GM23248 (cell line): ENCODE measurements at places on chromosomes 6 and 20. TPM values are rescaled to one million over a fixed set of nuclear protein-coding genes. Genes with fewer than 3 reads are reported as not detected.

NKX2-2 gene
- not detected in 2 replicates for total RNA-seq

SERAC1 gene
- total RNA-seq = 10.5 and 10.8 TPM in 2 replicates

ANGPT4 gene
- total RNA-seq = not detected in 2 replicates

MAS1 gene
- total RNA-seq = not detected in 2 replicates

SPDEF gene
- not detected in 2 replicates for total RNA-seq

FOXQ1 gene
- total RNA-seq = under 0.01 TPM in 1 of 2 replicates, not detected in the other

DNA sequence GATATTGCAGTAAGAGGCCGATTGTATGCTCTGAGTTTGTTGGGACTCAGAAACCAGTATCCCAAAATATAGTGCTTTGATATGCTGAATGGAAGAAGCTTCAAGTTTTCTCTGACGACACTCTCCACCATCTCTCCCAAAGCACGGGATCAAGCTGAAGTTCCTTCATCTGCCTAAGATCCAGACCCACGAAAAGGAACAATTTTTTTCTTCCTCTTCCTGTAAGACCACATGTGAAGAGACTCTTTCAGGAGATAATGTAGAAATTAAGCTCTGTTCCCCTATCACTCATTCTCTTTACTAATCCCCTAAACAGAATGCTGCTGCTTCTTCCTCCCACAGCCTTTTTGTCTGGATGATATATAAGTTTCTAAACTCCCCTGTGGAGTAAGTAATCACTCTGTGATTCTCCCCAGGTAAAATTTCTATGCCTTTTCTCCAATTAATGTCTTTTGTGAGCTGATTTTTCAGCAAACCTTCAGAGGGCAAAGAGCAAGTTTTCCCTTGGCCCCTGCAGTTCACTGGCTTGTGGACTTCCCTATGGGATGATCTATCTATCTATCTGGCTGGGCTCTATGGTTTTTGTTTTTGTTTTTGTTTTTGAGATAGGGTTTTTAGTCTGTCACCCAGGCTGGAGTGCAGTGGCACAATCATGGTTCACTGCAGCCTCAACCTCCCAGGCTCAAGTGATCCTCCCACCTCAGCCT, 13.5 kb upstream of the PNRC1 start:
- DNase-seq = no peak

DNA sequence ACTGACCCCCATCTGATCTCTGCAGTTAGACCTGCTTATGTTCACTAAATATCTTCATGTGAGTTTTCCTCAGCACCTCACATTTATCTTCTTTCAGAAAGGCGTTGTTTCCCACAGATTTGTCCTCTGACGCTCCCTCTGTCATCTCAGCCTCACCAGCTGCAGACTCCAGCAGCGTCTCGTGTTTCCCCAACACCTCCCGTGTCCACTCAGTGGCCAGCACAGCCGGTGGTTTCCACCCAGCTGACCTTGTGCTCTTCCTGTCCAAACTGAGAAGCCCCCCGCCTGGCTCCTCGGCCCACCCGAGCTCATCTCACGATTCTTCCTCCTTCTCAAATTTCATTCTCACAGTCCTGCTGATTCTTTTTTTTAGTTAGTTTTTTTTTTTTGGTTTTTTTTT, 12.5 kb downstream of the ERMARD start:
- DNase-seq = no peak

DNA sequence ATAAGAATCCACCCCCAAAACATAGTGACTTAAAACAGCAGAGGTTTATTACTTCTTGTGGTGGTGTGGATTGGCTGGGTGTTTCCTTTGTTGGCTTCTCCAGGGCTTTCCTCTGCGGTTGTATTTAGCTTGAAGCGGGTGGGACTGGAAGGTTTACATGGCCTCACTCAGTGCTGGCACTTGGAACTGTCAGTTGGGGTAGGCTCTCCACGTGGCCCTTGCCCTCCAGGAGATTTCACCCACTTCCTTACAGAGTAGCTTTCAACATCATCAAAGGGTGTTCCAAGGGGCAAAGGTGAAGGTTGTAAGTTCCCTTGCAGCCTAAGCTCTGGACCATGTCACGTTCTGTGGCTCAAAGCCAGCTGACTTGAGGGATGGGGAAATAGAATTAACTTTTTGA, 32.5 kb upstream of the NKX2-2 start:
- DNase-seq = no peak

- no peak for DNase-seq
Observed at GRCh38 chr6:111563581-111563980, 42.1 kb downstream of the TRAF3IP2 start.

- no peak for DNase-seq
Observed at GRCh38 chr20:48141660-48142515, 356.6 kb upstream of the SULF2 start.

DNA sequence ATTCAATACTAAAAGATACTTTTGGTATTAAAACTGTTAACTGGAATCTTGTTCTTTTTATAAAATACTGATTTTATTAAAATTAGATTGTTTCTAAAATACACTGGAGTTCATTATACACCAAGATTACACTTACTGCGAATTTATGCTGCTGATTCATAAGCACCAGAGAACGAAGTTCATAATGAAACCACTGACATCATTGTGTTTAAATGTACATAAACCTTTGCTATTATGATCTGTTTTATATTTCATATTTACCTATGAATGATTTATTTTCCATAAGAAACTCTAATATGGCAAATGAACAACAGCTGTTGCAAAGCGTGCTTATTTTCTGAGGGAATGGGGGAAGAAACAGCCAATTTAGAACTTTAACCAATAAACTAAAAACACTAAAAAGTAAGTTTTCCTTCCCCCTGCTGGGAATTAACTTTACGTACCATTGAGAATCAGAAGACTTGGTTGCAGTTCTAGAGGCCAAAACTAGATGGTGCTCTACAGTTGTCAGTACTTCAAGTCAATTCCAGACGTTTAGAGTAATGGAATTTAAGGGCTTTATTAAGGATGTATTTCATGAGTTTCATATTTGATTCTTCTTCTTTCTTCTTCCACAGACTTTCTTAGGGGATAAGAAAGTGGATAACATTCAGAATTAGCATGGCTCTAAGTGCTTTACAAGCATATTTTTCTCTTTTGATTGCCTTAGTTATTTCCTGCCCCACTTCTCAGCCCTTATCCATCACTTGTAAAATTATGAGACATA, 30.8 kb upstream of the COL19A1 start:
- peak; percentile 72 for DNase-seq

DNA sequence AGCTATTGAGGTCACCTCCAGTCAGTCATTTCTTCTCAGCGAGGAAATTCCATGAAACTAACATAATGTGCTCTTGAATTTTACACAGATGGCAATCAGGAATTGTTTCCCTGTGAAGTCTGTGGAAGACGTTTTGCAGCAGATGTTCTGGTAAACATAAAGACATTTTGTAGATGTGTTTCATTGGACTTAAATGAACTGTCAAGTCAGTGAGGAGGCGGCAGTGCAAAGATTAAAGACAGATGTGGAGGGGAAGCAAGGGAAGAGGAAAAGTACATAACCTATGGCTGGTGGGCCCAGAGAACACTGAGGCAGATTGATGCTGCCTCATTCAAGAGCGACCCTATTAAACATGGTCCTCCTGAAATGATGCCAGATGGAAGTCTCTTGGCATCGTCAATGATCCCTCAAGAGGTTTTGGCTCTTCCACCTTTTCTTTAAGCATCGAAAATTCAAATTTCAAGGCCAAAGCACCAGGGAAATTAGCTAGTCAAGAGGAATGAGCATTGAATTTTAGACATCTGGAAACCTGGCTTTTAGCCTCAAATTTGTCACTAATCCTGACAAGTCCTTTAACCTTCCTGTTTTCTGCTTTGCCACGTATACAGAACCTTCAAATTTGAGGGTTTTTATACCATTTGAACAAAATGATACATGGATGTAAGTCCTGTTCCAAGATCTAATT, 20.1 kb downstream of the ZC2HC1B start:
- DNase-seq = peak; percentile 6

DNA sequence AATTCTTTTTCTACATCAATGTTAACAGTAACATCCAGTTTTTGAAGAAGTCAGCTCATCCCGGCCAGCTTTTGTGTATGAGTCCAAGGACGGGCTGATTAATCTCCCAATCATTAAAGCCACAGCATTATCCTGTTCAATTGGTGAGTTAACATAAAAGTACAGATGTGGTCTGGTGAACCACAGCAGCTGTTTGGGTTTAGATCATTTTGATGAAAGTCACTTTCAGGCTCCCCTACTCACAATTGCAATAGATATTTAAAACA, 69.0 kb upstream of the NFATC2 start:
- no peak for DNase-seq

DNA sequence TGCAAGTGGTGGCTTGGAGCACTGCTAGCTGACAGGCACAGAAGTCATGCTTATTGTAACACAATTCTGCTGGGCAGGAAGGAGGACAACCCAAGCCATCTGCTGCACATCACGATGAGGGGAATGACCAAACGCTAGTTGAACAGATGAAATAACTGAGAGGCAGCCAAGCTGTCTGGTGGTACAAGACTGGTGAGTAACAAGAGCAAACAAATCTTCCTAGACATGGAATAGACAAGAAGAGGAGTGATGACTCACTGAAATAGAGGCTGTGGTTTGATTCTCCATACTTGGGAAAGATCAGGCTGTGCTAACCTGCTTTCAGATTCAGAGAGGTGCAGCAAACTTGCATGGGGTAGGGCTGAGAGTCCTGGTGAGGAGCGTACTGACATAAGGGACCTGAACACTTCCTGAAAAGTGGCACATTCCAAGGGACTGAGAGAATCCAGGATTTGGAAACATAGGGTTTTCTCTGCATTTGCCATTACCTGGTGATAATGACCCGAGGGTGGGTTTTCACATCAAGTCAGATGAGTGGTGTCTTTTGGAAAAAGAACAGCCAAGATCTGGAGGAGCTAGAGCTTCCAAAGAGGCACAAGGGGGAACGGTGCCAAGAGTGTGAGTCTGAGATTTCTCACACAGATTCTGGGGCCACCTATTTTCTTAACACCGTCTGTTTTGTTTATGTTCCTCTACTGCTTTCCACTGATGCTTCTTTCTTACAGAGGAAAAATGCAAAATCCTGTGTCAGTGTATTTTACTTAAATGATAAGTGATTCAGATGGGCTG, 60.0 kb downstream of the PRL start:
- DNase-seq = peak; percentile 87

GRCh38 chr6:93069856-93070255, 349.5 kb downstream of the EPHA7 start:
- no peak for DNase-seq

- DNase-seq = no peak
Observed at GRCh38 chr6:149729824-149730223, 11.9 kb upstream of the LATS1 start.

GRCh38 chr20:32625996-32626395, 40.9 kb upstream of the NOL4L start:
- DNase-seq = no peak
